ENCODE measurements at places on chromosomes 5 and 9. TPM values are rescaled to one million over a fixed set of nuclear protein-coding genes. Genes with fewer than 3 reads are reported as not detected.

The RETREG1 gene
- 8.0 TPM for total RNA-seq

The ORM2 gene
- 0.64 TPM for total RNA-seq

The NR4A3 gene
- 2.1 TPM for total RNA-seq

The SRD5A1 gene
- total RNA-seq, result 20.1 TPM

The NRG2 gene
- 21.0 TPM for total RNA-seq

The CDC20B gene
- total RNA-seq, result not detected

The PRKACG gene
- total RNA-seq, result not detected

GRCh38 chr9:72794946-72795345, 157.9 kb downstream of the ALDH1A1 start:
- H3K27me3 ChIP-seq, result no peaks in the 10 kb centered on the region
- no peaks in the 10 kb centered on the region for H3K36me3 ChIP-seq
- no peak for DNase-seq
- H3K4me1 ChIP-seq, result no peaks in the 10 kb centered on the region
- no peak overlapping the region for H3K27ac ChIP-seq

DNA sequence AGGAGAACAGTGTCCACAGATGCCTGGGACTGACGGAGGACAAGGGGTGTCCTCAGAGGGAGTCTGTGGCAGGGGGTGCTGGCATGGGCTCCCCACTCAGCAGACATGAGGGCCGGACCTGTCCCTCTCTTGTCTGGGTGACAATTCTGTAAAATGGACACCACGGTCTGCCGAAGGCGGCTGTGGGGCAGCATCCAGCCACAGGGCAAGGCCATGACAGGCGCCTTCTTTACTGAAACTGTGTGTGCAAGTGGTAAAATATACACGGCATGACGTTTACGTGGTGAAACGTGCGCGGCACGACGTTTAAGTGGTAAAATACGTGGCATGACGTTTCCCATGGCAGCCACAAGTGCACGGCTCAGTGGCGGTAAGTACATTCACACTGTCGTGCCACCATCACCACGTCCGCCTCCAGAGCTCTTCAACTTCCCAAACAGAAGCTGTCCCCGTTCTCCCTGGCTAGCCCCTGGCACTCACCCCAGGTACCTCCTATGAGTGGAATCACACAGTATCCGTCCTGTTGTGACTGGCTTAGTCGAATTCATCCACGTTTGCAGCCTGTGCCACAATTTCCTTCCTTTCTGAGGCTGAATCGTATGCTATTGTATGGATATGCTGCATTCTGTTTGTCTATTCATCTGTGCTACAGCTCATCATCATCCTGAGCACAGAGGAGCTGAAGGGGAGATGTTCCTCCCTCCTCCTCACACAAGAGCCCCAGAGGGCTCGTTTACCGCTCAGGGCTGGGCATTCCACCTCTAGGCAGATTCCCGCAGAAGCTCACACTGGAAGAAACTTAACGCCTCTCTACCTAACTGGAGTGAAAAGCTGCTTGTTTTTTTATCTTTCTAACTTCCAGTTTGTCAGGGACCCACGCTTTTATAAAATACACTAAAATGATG, 52.5 kb downstream of the COL23A1 start:
- no peaks in the 10 kb centered on the region for H3K36me3 ChIP-seq
- DNase-seq, result no peak
- H3K4me3 ChIP-seq, result no peak overlapping the region

GRCh38 chr9:32456564-32456963, 69.4 kb downstream of the RIGI start:
- H3K36me3 ChIP-seq, result peaks cover 5% of the 10 kb centered on the region
- no peak overlapping the region for H3K4me3 ChIP-seq
- H3K27me3 ChIP-seq, result no peaks in the 10 kb centered on the region
- H3K4me1 ChIP-seq, result no peaks in the 10 kb centered on the region

DNA sequence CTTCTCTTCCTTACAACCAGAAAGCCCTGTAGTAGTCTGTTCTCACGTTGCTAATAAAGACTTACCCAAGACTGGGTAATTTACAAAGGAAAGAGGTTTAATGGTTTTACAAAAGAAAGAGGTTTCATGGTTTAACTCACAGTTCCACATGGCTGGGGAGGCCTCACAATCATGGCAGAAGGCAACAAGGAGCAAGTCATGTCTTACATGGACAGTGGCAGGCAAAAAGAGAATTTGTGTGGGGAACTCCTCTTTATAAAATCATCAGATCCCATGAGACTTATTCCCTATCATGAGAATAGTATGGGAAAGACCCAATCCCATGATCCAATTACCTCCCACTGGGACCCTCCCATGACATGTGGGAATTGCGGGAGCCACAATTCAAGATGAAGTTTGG, 164.9 kb downstream of the NR3C1 start:
- no peak overlapping the region for H3K27ac ChIP-seq
- no peaks in the 10 kb centered on the region for H3K27me3 ChIP-seq
- no peak overlapping the region for H3K4me3 ChIP-seq
- H3K36me3 ChIP-seq, result no peaks in the 10 kb centered on the region
- no peak for DNase-seq

DNA sequence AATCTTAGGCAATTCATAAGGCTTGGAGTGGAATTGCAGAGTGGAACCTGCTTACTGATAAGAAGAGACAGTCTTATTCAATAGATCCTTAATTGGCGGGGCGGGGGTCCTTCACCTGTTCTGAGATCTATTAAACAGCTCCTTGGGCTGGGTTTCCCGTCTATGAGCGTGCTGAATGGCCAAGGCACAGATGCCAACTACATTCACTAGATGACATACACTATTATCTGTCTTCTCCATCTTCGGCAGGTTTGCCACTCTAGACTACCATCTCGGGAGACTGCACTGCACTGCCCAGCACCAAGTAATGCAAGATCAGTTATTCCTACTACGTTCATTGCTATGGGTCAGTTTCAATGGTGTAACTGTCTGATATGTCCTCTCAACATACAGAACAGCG, 81.5 kb downstream of the ACER2 start:
- H3K36me3 ChIP-seq, result no peaks in the 10 kb centered on the region
- H3K27me3 ChIP-seq, result no peaks in the 10 kb centered on the region
- H3K4me3 ChIP-seq, result no peak overlapping the region
- H3K27ac ChIP-seq, result no peak overlapping the region

DNA sequence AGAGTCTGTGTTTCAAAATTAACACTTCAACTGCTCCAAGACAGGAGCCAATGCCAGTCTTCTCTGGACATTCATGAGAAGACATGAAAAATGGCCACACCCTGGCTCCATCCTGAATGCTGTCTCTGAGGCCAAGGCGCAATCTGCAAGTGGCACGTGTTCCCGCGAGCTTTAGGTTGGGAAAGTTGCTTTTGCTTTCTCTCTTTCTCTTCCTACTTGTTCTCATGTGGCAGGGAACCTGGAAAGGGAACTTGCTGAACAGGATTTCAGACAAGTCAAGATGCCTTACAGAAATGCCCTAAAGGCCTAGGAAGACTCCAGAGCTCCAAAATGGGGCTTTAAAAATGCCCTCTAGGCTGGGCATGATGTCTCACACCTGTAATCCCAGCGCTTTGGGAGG, 91.9 kb upstream of the OTULINL start:
- H3K4me3 ChIP-seq, result no peak overlapping the region
- no peak for DNase-seq
- H3K27me3 ChIP-seq, result no peaks in the 10 kb centered on the region
- H3K4me1 ChIP-seq, result no peaks in the 10 kb centered on the region
- no peak overlapping the region for H3K27ac ChIP-seq

- no peaks in the 10 kb centered on the region for H3K36me3 ChIP-seq
- no peaks in the 10 kb centered on the region for H3K27me3 ChIP-seq
- DNase-seq, result no peak
- H3K27ac ChIP-seq, result no peak overlapping the region
- no peaks in the 10 kb centered on the region for H3K4me1 ChIP-seq
- H3K4me3 ChIP-seq, result no peak overlapping the region
These were observed 162.6 kb downstream of the GLIS3 start for GRCh38 chr9:4137234-4137633.

- no peak overlapping the region for H3K27ac ChIP-seq
- no peak for DNase-seq
- no peaks in the 10 kb centered on the region for H3K36me3 ChIP-seq
- H3K27me3 ChIP-seq, result no peaks in the 10 kb centered on the region
- H3K4me1 ChIP-seq, result no peaks in the 10 kb centered on the region
- no peak overlapping the region for H3K4me3 ChIP-seq
These were observed 101.9 kb downstream of the FBXL7 start for GRCh38 chr5:15601853-15602252.

DNA sequence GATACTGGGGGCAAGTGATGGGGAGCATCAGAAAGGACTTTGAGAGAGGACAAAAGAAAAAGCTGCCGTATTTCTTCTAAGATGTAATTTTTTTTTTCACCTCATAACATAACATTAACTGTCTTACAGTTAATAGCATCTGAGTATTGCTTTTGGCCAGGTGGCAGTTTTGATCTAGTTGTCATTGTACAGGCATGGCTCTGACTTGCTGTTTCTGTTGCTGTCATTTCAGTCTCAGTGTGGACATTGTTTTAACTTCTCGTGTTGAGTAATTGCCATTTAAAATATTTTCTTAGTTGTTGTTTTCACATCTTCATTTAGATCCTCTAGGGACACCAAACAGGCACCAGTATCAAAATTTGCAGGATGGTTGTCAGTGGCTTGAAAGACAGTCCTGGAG, 12.4 kb downstream of the SMAD5 start:
- no peaks in the 10 kb centered on the region for H3K4me1 ChIP-seq
- no peaks in the 10 kb centered on the region for H3K36me3 ChIP-seq
- no peak overlapping the region for H3K4me3 ChIP-seq
- no peak for DNase-seq
- no peaks in the 10 kb centered on the region for H3K27me3 ChIP-seq

GRCh38 chr9:107881626-107882300, 392.2 kb upstream of the KLF4 start:
- no peak for DNase-seq
- no peaks in the 10 kb centered on the region for H3K36me3 ChIP-seq
- H3K27me3 ChIP-seq, result no peaks in the 10 kb centered on the region
- no peak overlapping the region for H3K27ac ChIP-seq

DNA sequence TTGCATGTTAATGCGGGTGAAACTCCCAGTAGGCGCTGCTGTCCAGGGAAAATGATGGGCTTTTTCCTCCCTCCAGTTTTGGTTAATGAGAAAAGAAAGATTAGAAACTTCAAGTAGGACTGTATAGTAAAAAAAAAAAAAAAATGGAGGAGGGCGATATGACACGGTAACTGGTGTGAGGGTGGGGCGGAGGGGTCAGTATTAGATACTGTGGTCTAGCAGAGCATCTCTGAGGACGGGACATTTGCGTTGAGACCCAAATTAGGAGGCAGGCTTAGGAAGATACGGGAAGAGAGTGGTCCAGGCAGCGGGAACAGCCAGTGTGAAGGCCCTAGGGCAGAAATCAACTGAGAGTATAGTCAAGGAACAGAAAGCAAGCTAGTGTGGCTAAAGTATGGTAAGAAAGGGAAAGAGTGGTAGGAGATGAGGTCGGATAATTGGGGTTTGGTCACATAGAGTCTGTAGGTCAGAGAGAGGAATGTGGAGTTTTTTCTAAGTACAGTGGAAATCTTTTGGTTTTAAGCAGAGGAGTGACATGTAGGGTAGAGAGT, 707 bp downstream of the RMND5B start:
- peaks cover 4% of the 10 kb centered on the region for H3K4me1 ChIP-seq
- DNase-seq, result no peak
- peak overlapping the region; percentile 94 for H3K27ac ChIP-seq
- peaks cover 5% of the 10 kb centered on the region for H3K36me3 ChIP-seq

- DNase-seq, result no peak
- no peak overlapping the region for H3K27ac ChIP-seq
- no peak overlapping the region for H3K4me3 ChIP-seq
- H3K4me1 ChIP-seq, result no peaks in the 10 kb centered on the region
These were observed 29.0 kb downstream of the ABLIM3 start for GRCh38 chr5:149170299-149170698.

DNA sequence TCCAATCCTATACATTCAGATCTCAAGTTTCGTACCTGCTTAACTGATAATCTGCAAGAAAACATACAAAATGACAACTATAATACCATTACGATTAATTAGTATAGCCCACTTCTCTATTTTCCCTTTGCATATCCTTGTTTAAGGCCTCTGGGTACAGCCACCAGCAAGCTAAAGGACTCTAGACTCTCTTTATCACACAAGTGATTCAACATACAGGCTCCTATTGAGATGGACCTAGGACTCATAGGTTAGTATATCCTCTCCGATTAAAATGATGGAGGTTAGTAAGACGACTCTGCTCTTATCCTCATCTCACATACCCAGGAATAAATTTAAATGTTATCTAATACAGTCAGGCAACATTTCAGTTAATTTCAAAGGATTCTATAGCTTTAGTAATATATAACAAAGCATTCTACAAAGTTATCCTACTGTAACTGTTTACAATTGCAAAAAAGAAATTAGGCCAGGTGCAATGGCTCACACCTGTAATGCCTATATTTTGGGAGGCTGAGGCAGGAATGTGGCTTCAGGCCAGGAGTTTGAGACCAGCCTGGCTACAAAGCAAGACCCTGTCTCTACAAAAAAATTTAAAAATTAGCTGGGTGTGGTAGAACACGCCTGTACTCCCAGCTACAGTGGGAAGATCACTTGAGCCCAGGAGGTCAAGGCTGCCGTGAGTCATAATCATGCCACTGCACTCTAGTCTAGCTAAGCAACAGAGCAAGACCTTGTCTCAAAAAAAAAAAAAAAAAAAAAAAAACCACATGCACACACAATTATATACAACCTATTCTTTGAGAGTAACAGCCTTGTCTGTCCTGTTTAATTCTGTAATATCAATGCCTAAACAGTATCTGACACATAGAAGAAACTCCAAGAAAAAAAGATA, 15.4 kb downstream of the HAUS6 start:
- no peaks in the 10 kb centered on the region for H3K27me3 ChIP-seq
- H3K27ac ChIP-seq, result no peak overlapping the region

DNA sequence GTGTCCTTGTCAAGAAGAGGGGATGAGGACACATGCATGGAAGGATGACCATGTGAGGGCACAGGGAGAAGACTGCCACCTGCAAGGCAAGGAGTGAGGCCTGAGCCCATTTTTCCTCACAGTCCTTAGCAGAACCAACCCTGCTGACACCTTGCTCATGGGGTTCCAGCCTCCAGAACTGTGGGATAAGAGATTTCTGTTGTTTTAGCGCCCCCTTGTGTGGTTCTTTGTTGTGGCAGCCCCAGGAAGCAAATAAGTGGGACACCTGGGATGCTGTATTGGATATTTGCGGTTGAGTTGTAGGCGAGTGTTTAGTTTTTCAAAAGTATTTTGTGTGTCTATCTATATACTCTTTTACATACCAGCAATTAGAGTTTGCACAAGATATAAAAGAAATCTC, 206.4 kb downstream of the NXNL2 start:
- no peak for DNase-seq
- no peak overlapping the region for H3K27ac ChIP-seq
- no peaks in the 10 kb centered on the region for H3K36me3 ChIP-seq
- no peaks in the 10 kb centered on the region for H3K4me1 ChIP-seq

GRCh38 chr5:147918899-147919298, 12.6 kb upstream of the C5orf46 start:
- H3K4me3 ChIP-seq, result no peak overlapping the region
- no peaks in the 10 kb centered on the region for H3K27me3 ChIP-seq
- no peaks in the 10 kb centered on the region for H3K4me1 ChIP-seq
- no peak overlapping the region for H3K27ac ChIP-seq
- no peak for DNase-seq

- H3K27ac ChIP-seq, result no peak overlapping the region
- DNase-seq, result no peak
- no peak overlapping the region for H3K4me3 ChIP-seq
These were observed 54.0 kb upstream of the CNOT6 start for GRCh38 chr5:180439911-180440769.
